ENCODE measurements at places on chromosomes 12 and 14.

GRCh38 chr12:92143686-92144630 lies 1.7 kb downstream of the BTG1 start:
- peak; percentile 84 for DNase-seq

GRCh38 chr14:103547941-103548462 lies 14.5 kb downstream of the BAG5 start:
- DNase-seq = no peak

- no peak for DNase-seq
Measured at GRCh38 chr12:115979351-115979750, 298.1 kb downstream of the MED13L start.

DNA sequence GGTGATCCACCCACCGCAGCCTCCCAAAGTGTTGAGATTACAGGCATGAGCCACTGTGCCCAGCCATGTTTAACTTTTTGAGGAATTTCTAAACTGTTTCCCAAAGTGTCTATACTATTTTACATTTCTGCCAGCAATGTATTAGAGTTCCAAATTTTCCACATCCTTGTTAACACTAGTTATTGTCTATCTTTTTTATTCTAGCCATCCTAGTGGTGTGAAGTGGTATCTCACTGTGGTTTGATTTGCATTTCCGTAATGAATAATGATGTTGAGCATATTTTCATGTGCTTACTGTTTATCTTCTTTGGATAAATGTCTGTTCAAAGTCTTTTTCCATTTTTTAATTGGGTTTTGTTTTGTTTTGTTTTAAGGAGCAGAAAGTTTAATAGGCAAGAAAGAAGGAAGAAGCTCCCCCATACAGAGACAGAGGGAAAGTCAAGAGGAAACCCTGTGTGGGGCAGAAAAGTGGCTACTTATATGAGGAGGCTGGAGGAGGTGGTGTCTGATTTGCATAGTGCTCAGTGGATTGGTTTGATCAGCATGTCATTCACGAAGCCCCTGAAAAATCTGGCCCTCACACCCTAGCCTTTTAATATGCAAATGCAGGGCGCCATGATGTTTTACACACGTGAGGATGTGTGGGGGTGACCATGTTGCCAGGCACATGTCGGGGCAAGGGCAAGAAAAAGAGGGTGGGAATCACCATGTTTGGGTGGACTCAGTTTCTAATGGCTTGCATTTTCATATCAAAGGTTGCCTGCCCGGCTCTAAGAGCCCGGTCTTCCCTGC lies 14.9 kb downstream of the TXNRD1 start:
- DNase-seq = no peak

DNA sequence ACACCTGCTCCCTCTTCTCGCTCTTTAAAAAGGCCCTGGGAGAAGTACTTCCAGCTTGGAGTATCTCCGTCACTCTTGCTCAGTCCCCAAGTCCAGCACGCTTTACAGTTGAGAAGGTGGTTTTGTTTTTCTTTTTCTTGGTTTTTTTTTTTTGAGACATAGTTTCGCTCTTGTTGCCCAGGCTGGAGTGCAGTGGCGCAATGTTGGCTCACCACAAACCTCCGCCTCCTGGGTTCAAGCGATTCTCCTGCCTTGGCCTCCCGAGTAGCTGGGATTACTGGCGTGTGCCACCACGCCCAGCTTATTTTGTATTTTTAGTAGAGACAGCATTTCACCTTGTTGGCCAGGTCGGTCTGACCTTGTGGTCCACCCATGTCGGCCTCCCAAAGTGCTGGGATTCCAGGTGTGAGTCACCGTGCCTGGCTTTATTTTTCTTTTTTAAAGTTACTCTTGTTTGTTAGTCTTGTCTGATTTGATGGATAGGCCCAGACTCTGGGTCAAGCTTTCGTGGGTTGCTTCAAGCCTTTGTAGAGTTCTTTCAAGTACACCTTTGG lies 1.9 kb downstream of the TDRD9 start:
- DNase-seq = no peak

GRCh38 chr12:66453120-66453519 lies 150.8 kb downstream of the HELB start:
- DNase-seq = no peak

DNA sequence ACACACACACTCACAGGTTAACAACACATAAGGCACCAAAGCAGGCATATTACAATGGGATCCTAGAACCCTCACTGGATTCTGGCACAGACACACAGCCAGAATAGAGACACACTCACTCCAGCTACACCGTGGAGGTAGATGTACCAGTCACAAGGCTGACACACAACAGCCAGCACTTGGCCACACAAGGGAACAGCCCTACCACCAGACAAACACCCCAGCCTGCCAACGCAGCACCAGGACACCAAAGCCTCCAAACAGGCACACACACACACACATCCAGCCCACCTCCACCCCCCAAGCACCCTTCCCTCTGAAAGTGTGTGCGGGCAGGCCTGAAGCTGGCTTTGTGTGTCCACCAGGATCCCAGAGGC lies 10.9 kb upstream of the ITGB7 start:
- DNase-seq = no peak

DNA sequence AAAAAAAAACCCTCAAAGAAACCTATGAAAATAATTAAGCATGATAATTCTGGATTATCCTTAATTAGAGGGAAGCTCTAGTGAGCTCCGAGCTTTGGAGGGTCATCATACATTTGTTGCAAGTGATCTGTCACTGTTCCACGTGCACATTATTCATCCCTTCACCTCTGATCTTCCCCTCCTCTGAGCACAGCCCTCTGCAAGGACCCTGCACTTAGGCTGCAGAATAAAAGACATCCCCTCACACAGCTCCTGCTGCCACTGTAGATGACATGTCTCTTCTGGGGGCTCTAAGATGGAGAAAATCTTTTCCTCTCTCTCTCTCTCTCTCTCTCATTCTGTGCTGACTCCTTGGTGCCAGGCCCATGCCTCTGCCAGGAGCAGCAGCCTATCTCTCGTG lies 300.4 kb downstream of the EGLN3 start:
- DNase-seq = no peak

DNA sequence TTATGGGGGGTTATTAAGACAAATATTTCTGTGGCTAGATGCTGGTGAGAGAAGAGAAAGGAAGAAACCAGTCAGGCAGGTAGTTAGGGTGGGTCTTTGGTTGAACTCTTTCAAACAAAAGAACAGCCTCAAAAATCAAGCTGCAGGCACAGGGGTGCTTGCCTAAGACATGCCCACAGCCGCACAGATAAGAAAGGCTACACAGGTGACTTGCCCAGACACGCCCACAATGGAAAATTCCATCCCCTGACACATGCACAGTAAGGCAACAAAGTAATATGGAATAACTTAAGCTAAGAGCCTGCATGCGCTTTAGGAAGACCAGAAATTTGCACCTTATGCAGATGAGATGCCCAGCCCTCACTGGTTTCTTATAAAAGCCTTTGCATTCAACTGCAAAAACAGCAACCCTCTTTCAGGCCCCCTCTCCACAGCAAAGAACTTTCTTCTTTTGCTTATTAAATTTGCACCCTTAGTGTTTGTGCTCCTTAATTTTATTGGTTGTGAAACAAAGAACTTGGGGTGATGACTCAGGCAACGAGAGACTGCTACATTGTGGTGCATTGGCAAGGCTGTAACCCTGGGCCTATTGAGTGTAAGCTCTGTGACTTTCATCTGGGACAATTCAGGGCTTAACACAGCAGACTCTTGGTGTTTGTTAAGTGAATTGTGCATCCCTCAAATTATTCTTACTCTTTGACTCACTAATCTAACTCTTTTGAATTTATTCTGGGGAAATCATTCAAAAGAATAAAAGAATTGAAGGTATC lies 149.4 kb downstream of the RPAP3 start:
- no peak for DNase-seq

GRCh38 chr14:32047791-32048190 lies 29.3 kb upstream of the ARHGAP5 start:
- DNase-seq = peak; percentile 6

GRCh38 chr14:96104469-96105057 lies 65.4 kb downstream of the C14orf132 start:
- DNase-seq = no peak

GRCh38 chr12:12791756-12792369 lies 6.4 kb downstream of the APOLD1 start:
- DNase-seq = no peak

GRCh38 chr14:80695869-80696268 lies 245.7 kb downstream of the CEP128 start:
- peak; percentile 34 for DNase-seq

GRCh38 chr12:48442179-48442847 lies 30.0 kb upstream of the ANP32D start:
- DNase-seq = no peak

DNA sequence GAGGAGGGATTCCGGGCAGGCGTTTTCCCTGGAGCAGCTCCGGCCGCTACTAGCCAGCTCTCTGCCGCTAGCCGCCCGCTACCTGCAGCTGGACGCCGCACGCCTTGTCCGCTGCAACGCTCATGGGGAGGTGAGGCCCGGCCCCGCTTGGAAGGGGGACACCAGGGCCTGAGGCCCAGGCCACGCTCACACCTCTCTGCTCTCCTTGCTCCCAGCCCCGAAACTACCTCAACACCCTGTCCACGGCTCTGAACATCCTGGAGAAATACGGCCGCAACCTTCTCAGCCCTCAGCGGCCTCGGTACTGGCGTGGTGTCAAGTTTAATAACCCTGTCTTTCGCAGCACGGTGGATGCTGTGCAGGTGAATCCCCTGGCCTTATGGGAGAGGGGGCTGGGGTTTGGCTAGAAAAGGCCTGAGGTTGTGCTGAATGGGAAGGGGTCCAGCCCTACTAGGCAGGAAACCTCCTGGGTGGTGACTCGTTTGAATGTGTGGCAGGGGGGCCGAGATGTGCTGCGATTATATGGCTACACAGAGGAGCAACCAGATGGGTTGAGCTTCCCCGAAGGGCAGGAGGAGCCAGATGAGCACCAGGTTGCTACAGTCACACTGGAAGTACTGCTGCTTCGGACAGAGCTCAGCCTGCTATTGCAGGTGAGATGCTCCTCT lies 597 bp downstream of the RNF31 start:
- no peak for DNase-seq

DNA sequence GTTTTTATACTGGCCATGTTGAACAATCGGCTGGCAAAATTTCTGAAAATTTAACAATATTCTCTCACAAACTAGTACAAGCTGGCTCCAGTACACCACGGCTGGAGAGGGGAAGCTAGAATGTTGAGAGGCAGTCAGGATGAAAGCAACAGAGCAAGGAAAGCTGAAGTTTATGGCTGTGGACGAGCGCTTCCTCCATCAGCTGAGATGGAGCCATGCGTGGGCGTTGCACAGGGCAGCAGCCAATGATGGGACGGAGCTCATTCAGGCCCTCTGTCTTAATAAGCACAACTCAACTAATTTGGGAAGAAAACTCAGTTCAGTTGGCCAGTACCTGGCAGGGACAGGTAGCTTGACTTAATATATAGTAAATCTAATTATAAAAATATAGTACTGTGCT lies 14.1 kb upstream of the DCP1B start:
- DNase-seq = no peak

DNA sequence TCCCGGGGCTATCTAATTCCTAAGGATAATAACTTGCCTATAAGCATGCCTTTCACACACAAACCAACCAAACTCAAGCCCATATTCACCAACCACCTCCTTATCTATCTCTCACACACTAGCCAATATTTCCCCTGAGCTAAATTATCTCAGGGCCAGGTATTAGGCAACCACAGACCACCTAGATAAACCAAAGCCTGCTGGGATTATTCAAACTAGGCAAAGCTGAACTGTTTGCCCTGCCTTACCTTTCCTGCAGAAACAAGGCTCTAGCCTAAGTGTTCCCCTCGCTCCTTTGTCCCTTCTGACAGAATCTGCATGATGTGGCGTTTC lies 114.7 kb upstream of the EEA1 start:
- no peak for DNase-seq

GRCh38 chr14:78872837-78873236 lies 702.7 kb downstream of the NRXN3 start:
- no peak for DNase-seq

DNA sequence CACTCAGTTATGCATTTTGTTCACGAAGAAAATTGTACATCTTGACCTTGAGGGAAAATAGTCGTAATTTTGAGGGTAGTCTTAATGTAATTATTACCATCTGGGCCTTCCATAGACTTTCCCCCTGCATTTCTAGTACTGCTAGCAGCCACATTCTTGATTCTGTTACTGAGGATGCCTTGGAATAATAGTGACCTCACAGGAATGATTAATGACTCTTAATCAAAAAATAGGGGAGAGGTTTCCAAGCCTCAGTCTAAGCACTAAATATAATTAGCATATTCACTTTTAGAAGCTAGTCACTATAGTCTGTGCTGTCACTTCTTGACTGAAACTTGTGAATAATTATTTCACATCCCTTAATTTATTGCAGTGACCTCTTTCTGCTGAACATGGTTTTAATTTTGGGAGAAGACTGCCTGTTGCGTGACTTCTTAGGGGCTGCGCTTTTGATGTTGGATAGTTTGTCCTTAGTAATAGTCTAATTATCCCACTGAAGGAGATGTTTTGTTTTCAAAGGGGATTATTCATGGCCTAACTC lies 400.5 kb downstream of the ADAMTS20 start:
- no peak for DNase-seq

DNA sequence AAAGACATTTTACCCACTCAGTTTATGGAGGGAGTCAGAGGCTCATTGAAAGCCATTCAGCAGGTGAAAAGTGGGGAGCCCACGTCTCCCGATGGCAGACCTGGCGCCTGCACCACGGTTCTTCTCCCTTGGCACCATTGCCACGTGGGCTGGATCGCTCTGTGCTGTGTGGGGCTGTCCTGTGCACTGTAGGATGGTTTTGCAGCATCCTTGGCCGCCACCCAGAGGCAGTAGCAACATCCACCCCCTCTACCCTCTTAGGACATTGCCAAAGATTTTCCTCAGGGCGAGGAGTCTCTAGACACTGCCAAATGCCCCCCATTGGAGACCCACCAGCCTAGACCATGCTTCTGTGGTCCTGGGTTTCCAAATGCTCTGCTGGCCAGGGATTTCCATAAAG lies 60.2 kb downstream of the SYNE3 start:
- no peak for DNase-seq

GRCh38 chr12:62130834-62131552 lies 129.2 kb upstream of the USP15 start:
- no peak for DNase-seq

GRCh38 chr14:70130482-70130881 lies 58.3 kb downstream of the SLC8A3 start:
- no peak for DNase-seq

- no peak for DNase-seq
Measured at GRCh38 chr14:23694949-23695663, 58.9 kb downstream of the DHRS2 start.

DNA sequence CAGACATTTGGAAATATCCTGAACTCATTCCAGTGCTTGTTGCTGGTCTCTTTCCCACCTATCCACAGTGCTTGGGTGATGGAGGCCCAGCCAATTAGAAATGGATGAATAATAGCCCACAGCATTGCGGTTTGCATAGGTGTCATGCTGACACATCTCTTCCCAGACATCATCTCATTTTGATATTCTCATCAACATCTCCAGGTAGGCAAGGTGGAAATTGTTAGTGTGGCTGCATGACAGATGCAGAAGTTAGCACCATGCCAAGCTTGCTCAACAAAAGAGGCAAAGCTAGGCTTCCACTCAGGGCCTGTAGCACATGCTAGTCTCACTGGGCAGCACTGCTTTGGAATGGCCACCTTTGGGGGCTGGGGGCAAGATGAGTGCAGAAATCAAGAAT lies 1118.9 kb downstream of the VRK1 start:
- no peak for DNase-seq

- no peak for DNase-seq
Measured at GRCh38 chr12:76299536-76300296, 48.5 kb downstream of the BBS10 start.

- DNase-seq = peak; percentile 97
Measured at GRCh38 chr12:15882118-15882971, at the start of gene STRAP. STRAP (plus strand) TSS chr12:15882387; CDS start chr12:15882708, 321 bp downstream.

All from activated CD4-positive, alpha-beta T cell treated with anti-CD3 and anti-CD28 coated beads, Interleukin-2, amount 50 U/mL, for 16 hours (primary cell).